ENCODE measurements at places on chromosomes 6 and 20.

- no peak for DNase-seq
These were observed 55.4 kb downstream of the RIPOR3 start for GRCh38 chr20:50635676-50636600.

DNA sequence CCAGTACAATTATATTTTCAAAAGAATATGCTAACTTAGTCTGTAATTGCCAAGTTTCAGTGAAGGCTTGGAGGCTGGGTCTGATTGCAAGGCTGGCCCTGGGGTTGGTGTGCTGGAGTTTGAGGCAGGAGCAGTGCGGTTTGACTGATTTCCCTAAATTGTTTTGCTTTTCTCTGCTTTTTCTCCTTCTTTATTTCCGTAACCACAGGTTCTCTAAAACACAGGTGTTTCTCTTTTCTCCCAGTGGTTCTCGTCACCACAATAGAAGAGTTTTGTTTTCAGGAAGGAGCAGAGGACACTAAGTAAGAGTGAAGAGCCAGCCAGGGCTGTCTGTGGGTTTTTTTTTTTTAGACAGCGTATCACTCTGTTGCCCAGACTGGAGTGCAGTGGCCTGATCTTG is 8.2 kb upstream of the SNX9 start:
- no peak for DNase-seq

- no peak for DNase-seq
These were observed 3.1 kb downstream of the ADRM1 start for GRCh38 chr20:62305765-62306413.

DNA sequence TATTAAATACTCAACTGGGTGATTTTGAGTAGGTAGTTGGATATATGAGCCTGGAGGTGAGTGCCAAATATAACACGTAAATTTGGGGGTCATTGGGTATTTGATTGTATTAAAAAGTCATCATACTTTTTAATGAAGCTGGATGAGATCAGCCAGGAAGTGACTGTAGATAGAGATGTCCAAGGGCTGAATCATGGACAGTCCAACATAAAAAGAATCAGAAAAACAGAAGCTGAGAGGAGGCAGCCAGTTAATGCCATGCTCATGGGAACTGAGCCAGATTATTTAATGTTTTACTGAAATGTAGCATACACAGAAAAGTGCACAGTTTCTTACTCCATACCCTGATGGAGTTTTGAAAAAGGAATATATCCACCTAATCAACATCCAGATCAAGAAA is 435.5 kb upstream of the PLCB4 start:
- no peak for DNase-seq

- no peak for DNase-seq
These were observed 184.7 kb downstream of the CDH4 start for GRCh38 chr20:61436667-61437279.

GRCh38 chr6:23696992-23697391 is 429.0 kb upstream of the NRSN1 start:
- DNase-seq, result no peak

DNA sequence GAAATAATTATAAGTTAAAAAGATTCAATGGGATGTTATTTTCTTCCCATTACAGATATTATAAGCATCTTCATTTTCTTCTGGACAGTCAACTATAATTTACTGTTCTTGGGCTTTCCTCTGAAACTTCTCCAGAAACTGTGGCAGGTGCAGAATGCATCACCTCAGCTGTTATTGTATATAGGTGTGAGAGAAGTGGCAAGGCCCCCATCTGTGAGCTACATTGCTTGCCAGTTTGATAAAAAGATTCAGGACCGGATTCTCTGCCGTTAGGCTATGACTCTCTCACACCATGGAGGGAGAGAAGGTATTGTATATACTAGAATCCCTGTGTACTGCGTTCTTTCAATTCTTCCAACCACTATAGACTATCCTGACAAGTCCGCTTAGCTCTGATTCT is 135.8 kb upstream of the CENPW start:
- no peak for DNase-seq

- no peak for DNase-seq
These were observed 73.7 kb downstream of the ZFAND3 start for GRCh38 chr6:37893257-37893656.

DNA sequence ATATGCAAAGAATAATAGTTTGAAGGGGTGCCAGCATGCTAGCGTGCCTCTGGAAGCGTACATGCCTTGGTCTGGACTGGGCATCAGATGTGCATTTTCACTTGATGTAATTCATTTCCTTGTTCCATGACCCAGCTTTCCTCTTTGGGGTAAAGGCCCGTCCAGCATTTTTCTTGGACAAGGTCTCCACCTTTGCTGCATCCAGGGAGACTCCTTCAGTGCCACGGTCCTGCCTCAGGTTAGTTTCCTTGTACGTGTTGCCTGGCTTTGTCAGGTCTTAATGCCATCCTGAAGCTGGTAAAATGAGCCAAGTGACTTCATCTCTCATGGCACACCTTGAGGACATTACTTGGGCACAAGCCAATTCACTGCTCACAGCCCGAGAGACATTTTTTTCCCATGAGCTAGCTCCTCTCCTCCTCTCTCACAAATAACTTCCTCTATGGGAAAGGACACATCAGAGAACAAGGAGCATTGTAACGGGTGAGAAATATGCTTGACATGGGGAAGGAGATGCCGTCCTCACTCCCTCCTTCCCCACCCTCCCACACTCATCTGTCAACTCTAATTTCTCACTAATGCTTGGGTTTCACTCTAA is 23.9 kb downstream of the EDN1 start:
- no peak for DNase-seq

DNA sequence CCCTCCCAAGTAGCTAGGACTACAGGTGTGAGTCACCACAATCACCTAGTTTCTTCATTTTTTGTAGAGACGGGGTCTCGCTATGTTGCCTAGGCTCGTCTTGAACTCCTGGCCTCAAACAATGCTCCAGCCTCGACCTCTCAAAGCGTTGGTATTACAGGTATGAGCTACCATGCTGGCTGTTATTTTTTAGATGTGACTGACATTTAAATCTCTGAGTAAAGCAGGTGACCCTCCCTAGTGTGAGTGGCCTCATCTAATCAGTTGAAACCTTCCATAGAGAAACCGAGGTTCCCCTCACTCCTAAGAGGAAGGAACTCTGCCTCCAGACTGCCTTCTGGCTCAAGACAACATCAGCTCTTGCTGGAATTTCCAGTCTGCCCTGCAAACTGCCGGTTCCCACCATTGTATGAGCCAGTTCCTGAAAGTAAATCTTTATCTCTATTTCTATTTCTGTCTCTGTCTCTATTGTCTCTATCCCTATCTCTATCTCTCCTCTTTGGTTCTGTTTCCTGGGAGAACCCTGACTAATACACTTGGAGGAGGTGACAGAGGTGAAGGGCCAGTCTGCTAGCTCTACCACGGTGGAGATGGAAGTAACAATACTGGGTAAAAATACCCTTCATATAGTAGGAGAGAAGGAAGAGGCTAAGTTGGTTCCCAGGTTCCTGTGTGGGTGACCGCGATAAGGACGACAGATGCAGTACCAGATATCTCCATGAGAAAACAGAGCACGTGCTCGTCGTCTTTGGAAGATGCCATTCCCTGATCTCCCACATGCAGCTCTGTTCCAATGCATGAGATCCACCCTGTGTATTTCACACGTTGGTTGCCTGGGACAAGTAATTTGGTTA is 81.0 kb downstream of the MYB start:
- no peak for DNase-seq

DNA sequence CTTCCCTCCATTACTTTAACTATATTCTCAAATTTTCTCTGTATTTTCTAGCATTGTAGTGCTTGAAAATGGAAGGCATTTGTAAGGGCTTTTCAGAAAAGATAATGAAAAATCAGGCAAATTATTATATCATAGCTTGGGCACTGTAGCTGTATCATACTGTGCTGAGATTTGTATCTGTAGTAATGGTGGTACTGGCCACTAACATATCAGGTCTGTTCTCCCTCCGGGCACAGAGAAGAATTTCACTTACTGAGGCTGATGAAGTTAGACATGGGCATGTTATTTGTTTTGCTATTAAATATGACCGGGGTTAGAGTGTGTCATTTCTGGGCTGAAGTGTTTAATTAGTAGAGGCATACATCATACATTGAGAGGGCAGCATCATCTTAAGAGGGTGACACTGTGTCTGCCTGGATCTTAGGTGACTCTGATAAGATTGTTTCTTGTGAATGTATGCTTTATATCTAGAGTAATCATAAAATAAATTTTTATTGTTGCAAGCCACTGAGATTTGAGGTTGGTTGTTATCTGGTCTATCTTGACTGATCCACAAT is 1395.9 kb downstream of the EPHA7 start:
- no peak for DNase-seq

DNA sequence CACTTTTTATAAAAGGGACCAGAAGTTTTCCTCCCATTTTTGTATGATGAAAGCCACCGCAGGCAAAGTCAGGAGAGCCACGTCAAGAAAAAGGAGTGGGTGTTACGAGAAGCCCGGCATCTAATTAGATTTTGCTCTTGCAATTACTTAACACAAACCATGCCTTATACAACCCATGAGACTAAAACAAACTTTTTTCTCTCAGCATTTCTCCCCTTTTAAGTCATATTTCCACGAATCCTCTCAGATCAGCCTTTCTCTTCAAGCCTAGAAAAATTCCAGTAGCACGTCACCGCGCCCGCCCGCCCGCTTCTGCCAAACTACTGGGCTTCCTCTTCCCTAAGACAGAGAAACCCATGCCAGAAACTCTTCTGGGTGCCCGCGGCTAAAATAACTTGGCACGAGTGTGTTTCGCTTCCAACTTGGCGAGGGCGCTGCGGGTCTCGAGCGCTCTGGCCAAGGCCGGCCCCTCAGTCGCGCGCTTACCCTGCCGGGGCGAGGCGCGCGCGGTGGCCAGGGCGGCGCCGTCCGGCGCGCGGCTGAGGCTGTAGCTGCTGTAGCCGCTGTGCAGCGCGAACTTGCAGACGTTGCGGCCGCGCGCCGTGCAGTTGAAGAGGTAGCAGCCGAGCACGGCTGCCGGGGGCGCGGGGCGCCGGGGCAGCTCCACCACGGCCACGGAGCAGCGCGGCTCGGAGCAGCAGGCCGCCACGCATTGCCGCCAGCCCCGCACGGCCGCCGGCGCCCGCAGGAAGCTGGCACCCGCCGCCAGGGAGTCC is 1.0 kb downstream of the LRP11 start:
- DNase-seq, result no peak

DNA sequence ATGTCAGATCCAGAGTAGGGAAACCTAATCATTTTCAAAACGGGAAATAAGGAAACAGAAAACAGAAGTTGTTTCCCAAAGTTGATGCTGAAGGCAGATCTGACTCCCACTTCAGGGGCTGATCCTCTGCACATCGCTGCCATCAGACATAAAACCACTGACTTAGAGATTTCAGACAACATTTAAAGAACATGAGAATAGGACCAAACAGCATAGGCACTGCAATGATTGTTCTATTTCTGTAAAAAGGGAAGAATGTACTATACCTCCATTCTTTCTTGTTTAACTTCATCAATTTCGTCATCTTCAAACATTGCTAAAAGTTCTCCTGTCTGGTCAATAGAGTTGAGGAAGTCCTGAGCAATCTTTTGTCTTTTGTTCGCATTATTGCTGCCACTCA is 324.7 kb upstream of the RUNX2 start:
- DNase-seq, result no peak

DNA sequence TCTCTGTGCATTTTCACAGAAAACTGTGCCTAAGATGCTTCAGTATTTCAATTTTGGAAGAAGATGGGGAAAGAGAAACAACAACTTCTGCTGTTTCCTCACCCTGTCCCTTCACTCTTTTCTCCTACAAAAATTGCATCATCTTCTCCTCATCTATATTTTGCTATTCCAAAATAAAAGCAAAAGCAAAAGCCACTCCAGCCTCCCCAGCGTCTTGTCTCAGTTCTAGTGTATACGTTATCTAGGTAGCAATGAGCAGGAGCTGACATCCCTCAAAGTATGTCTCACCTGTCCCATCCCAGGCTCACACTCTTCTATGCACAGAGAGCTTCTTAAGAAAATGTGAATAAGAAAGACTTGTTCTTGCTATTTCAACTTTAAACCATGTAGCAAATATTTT is 163.8 kb upstream of the TAB2 start:
- no peak for DNase-seq
